ENCODE measurements at places on chromosomes 11 and 22.

DNA sequence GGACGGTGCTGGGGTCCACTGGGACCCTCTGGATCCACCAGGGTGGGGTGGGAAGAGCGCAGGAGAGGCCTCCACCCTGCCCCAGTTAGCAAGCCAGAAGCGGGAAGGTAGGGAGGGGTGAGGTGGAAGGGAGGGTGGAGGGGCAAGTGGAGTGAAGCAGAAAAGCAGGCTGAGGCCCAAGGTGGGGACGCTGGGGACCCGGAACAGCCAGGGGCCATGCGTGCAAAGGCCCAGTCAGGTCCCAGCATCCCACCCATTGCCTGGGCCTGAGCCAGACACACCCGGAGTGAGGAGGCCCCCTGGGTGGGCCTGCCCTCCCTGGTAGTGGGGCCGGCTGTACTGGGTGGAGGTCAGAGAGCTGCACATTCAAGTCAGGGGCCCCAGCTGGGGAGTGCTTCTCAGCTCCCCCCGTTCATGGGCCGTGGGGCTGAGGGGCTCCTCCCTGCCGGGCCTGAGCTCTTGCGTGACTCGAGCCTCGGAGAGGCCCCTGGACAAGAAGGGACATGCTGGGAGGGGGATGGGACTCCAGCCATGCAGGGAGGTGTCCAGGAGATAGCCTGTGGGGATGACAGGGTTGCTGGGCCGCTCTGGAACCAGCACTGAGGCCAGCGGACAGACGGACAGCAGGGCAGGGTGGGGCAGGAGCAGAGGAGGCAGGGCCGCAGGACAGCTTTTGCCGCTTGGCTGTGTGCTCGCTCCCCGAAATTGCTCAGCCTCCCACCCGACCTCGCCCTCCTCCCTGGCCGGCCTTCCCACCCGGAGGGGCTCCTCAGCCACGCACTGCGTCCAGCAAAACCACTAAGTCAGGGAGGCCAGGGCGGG, 7.7 kb downstream of the TNNT3 start:
- peak; percentile 64 for DNase-seq

DNA sequence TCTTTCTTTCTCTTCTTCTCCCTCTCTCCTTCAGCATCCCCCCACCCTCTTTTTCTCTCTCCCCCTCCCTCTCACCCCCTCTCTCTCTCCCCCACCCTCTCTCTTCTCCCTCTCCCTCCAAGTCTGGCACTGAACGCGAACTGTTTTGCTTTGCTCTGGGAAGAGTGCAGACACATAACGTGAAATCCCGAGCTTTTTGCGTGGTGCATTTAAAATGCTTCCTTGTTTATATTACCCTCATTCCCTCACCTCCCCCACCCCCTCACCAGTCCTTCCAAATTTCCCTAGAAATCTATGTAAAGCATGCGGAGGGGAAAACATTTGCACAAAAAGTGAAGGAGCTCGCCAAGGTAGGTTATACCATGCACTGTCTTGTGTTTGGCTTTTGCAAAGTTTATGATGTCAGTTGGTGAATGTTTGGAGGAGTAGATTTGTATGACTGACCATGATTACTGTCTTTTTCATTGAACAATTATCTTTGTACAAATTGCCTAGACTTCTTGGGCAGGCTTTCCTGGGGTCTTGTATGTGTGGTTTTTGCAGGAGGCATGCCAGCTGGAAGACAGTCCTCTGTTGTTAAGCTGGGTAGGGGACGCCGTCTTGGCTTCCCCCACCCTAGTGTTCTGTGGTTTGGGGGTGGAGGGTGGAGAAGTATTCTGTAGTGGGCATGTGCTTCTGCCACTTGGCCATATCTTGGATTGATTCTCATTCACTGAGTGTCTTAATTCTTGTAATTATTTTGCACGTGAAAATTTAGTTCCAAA, 123.7 kb upstream of the HSD17B12 start:
- no peak for DNase-seq

DNA sequence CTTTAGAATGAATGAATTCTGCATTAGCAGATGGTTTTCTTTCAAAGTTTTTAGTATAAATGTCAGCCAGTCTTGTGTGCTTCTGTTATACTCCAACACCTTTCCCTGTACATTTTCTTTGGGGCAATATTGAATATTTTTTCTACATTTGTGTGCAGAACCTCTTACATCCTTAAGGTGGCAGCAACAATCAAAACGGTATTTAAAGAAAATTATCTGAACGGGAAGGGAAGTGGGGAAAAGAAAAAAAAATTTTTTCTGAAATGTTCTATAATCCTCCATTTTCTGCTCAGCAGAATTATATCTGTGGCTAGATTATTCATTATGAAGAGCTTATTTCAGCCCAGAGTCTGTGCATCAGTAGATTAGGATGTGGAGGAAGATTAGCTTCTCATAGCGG, 347.3 kb upstream of the RAG2 start:
- no peak for DNase-seq

GRCh38 chr11:47980907-47981621, 705 bp downstream of the PTPRJ start:
- DNase-seq: no peak

- DNase-seq: no peak
Measured at GRCh38 chr11:29019960-29020683, 911.9 kb downstream of the METTL15 start.

GRCh38 chr11:86052693-86053641, 15.9 kb downstream of the PICALM start:
- DNase-seq: no peak

DNA sequence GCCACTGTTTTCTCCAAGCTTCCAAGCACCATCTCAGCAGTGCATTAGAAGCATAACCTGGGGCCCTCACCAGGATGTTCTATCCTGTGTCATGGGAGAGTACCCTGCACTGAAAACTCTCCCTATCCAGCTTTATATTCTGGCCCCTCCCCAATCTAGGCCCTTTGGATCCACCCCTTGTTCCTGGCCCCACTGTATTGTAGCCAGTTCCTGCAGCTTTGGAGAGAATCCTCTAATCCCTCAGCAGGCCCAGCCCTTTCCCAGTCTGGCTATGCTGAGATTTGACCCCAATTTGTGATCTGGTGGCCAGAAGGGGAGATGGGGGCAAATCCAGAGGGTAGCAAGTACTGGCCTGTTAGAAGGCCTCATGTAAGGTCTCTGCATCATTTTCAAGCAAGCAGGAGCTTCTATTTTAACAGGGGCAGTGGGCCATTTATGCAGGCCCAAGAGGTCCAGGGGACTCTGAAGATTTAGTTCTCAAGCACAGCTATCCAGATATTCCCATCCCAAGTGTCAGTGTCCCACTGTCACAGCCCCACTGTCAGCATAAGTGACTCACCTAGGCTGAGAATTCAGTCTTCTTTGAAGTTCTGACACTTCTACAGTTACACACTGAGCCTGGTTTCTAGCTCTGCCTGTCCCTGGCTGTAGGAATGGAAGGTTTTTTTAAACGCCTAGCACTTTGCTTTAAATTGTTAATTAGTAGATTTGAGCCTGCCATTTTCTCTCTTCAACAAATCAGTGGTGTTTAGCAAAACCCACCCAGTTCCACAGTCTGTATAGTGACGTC, 589.5 kb upstream of the CADM1 start:
- no peak for DNase-seq

DNA sequence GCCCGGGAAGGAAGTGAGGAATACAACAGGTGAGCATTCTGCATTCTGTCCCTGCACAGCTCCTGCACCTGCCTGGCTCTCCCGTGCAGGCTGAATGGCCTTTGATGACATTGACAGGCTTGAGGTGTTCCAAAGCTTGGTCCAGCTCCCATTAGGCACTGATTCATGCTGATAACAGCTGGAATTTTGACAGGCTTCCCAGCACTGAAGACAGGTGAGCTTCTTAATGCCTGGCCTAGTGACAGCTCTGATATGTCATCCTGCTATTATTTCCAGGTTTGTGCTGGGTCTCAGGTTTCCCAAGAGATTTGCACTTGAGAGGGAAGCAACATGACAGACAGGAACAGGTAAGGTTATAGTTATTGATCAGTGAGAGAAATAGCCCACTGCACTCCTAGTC, 58.0 kb upstream of the MTNR1B start:
- no peak for DNase-seq

Data from skin of body (tissue), 3 donors.